ENCODE measurements at places on chromosomes 13 and 19. TPM values are rescaled to one million over a fixed set of nuclear protein-coding genes. Genes with fewer than 3 reads are reported as not detected.

DNA sequence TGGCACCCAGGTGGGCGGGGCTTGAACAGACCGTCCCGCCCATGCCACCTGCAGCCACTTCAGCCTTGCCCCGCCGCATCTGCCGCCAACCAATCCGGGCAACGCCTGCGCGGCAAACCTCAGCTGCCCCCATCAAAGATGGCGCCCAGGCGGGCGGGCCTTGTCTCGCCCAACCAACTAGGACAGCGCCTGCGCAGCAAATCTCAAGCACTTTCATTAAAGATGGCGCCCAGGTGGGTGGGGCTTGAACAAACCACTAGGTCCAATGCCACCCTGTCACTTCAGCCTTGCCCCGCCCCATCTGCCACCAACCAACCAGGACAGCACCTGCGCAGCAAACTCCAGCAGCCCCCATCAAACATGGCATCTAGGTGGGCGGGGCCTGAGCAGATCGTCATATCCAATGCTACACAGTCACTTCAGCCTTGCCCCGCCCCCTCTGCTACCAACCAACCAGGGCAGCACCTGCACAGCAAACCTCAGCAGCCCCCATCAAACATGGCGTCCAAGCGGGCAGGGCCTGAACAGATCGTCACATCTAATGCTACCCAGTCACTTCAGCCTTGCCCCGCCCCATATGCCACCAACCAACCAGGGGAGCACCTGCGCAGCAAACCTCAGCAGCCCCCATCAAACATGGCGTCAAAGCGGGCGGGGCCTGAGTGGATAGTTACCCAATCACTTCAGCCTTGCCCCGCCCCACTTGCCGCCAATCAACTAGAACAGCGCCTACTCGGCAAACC, 1.4 kb downstream of the PEG3 start:
- H3K36me3 ChIP-seq, result no peaks in the 10 kb centered on the region
- peak; percentile 95 for DNase-seq
- H3K27ac ChIP-seq, result peak overlapping the region; percentile 86
- H3K27me3 ChIP-seq, result no peaks in the 10 kb centered on the region
- H3K4me3 ChIP-seq, result peak overlapping the region; percentile 55
- H3K4me1 ChIP-seq, result peaks cover 14% of the 10 kb centered on the region

Gene SHISA2
- total RNA-seq, result 0.12 TPM

Gene C5AR1
- 7.5 TPM for total RNA-seq

- DNase-seq, result no peak
- no peak overlapping the region for H3K27ac ChIP-seq
- no peaks in the 10 kb centered on the region for H3K27me3 ChIP-seq
- no peaks in the 10 kb centered on the region for H3K4me1 ChIP-seq
These were observed 94.5 kb downstream of the RAP2A start for GRCh38 chr13:97528518-97528917.

GRCh38 chr19:49450405-49450804, 1.2 kb downstream of the PIH1D1 start:
- no peak for DNase-seq
- no peaks in the 10 kb centered on the region for H3K36me3 ChIP-seq
- no peaks in the 10 kb centered on the region for H3K4me1 ChIP-seq
- H3K4me3 ChIP-seq, result peak overlapping the region; percentile 88
- H3K27me3 ChIP-seq, result no peaks in the 10 kb centered on the region

GRCh38 chr13:111926501-111927180, 140.3 kb upstream of the SOX1 start:
- H3K27ac ChIP-seq, result no peak overlapping the region
- H3K4me3 ChIP-seq, result no peak overlapping the region
- no peaks in the 10 kb centered on the region for H3K36me3 ChIP-seq
- no peaks in the 10 kb centered on the region for H3K4me1 ChIP-seq

- no peaks in the 10 kb centered on the region for H3K27me3 ChIP-seq
- H3K4me1 ChIP-seq, result peaks cover 60% of the 10 kb centered on the region
- peak overlapping the region; percentile 98 for H3K27ac ChIP-seq
- H3K4me3 ChIP-seq, result no peak overlapping the region
- H3K36me3 ChIP-seq, result no peaks in the 10 kb centered on the region
- no peak for DNase-seq
These were observed 2.0 kb downstream of the DNAJC3 start for GRCh38 chr13:95678967-95679366.

DNA sequence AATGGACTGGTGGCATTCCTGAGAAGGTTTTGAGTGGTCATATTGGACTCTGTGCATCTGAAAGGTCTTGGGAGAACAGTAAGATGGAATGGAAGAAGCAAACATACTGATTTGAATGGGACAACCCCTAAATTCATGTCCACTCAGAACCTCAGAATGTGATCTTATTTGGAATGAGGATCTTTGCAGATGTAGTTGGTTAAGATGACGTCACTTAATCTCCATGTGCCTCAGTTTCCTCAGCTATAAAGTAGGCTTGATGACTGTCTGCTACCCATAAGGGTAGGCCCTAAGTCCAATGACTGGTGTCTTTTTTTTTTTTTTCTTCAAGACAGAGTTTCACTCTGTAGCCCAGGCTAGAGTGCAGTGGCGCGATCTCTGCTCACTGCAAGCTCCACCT, 71.1 kb upstream of the SOX21 start:
- no peak overlapping the region for H3K4me3 ChIP-seq
- no peak for DNase-seq
- no peaks in the 10 kb centered on the region for H3K27me3 ChIP-seq

DNA sequence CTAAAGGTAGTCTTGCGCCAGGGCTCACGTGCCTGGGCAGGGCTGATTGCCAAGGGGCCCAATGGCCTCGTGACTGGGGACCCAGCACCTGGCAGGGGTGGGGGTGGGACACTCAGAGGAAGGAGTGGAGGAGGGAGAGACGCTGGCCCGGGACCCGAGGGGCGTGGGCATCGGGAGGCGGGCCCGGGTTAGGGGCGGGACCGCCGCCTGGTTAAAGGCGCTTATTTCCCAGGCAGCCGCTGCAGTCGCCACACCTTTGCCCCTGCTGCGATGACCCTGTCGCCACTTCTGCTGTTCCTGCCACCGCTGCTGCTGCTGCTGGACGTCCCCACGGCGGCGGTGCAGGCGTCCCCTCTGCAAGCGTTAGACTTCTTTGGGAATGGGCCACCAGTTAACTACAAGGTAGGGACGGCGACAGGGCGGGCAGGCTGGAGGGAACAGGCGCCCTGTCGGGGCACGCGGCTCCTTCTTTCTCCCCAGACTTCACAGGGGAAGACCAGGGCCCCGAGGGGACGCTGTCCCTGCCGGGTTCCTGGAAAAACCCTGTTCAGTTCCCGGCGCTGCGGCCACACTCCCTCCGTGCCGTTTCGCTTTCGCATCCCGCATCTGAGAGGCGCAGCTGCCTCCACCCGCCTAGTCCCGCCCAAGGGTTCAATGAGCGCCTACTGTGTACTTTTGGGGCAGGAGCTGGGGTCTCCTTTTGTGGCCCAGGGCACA, at the start of gene IFI30:
TSS of gene IFI30 (plus strand) at position 242 of the 717 bp plus-strand sequence. CDS start at position 271, 29 bp downstream.
- peak within 1 kb of the TSS; percentile 70 for H3K4me3 ChIP-seq
- H3K36me3 ChIP-seq, result peaks cover 13% of the 10 kb centered on the region
- peaks cover 3% of the 10 kb centered on the region for H3K4me1 ChIP-seq
- DNase-seq, result peak; percentile 80
- peak within 1 kb of the TSS; percentile 61 for H3K27ac ChIP-seq

Measured in heart left ventricle (tissue), 16 donors.